ENCODE measurements at places on chromosomes 4 and X.

- no peak for DNase-seq
Observed at GRCh38 chr4:153018684-153019083, 82.6 kb downstream of the FHDC1 start.

DNA sequence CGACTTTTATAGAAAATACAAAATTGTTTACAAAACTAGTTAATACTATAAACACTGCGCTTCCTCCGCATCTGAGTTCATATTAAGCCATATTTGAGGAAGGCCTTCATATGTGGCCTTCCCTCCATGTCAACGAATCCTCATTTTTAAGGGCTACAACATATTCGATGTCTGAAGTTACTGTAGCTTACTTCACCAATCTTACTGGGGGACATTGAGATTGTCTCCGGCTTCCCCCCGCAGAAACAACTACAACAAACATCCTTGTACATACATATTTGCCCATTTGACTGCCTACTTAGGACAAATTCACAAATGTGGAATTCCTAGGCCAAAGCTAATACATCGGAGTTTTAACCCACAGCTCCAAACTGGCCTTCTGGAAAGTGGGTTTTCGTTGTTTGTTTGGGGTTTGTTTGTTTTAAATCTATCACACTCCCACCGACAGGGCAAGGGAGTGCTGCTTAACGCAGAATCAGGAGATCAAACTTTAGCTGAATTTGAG, 581 bp upstream of the FAM114A1 start:
- DNase-seq, result no peak

DNA sequence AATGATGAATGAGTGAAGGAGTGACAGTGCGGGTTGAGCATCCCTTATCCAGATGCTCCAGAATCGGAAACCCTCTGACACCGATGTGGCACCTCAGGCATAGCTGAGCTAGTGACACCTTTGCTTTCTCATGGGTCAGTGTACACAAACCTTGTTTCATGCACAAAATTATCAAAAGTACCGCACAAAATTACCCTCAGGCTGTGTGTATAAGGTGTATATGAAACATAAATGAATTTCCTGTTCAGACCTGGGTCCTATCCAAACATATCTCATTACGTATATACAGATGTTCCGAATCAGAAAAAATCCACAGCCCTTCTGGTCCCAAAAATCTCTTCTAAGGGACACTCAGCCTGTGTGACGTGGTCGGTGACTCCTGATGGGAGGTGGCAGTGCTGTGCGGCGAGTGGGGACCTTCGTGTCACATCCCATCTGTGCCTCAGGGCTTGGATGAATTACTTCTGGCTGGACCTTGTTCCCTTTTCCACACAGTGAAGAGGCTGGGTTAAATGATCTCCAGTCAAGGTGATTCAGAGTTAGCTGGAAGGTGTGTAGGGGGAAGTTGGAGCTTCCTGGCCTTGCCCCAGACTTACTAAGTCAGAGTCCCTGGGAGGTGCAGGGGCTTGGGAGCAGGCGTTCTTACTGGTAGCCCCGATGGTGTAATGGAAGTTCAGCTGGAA, 18.8 kb downstream of the RGS12 start:
- no peak for DNase-seq

GRCh38 chr4:117596917-117597480, 437.3 kb upstream of the NDST3 start:
- DNase-seq, result no peak

GRCh38 chr4:560061-560460, 16.0 kb downstream of the TMEM271 start:
- no peak for DNase-seq

DNA sequence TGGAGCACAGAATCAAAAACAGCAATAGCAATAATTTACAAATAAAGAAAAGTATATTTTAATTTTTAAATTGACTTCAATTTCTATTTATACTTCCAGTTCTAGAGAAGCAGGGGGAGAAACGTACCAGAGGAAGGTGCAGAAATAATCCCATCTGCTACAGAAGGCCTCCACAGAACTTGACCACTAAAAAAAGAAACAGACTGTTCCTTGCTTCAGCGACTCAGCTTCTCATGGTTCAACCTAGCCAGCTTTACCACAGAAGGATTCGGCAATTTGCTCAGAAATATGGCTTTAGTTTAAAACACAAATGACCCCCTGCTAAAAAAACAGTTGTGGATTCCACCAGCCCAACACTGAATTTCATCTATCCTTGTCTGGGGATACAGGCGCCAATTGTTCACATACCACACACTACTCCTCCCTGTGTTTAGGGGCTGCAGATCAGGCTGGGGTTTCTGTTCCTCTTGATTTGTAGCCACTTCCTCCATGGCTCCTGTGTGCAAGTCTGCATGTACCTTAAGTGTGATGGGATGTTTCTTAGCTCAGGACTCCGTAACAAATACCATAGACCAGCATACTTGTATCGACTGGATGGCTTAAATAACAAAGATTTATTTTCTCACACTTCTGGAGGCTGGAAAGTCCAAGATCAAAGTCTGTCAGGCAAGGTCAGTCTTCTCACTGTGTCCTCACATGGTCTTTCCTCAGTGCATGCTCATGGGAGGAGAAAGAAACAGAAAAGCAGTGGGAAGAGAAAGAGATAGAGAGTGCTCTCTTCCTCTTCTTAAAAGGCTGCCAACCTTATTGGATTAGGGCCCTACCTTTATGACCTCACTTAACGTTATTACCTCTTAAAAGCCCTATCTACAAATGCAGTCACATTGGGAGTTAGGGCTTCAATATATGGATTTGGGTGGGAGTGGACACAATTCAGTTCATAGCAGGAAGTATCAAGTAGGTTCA, 79.1 kb downstream of the AMOT start:
- no peak for DNase-seq

- no peak for DNase-seq
Observed at GRCh38 chrX:130654409-130654950, 248.5 kb downstream of the ENOX2 start.

- no peak for DNase-seq
Observed at GRCh38 chr4:102501447-102501696, 213 bp downstream of the NFKB1 start.

DNA sequence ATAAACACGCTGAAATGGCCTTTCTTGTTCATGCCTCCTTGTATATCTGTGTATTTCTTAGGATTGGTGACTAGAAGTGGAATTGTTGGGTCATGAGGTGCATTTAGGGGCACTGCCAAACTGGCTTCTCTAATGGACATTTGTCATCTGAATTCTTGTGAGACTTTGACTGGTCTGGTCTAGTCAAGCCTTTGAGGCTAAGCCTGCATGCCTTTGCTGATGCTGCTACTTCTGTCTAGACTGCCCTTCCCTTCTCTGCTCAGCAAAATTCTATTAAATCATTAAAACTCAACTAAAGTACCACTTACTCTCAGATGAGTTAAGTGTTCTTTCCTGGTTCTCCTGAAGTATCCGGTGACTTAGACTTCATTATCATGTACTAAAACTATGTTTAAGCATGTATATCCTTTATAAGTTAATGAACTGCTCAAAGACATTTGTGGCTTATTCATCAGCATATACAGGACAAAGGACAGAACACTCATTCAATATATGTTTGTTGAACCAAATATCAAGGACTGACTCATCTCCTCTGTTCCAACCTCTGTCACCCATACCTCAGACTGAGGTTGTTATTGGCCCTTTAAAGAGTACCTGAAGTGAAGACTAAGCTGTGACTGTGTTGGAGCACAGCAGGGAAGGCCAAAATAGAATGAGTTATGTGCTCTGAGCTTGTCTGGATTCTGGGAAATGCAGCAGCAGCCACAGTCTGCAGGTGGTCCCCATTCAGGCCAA, 9.0 kb downstream of the TCEAL1 start:
- no peak for DNase-seq

DNA sequence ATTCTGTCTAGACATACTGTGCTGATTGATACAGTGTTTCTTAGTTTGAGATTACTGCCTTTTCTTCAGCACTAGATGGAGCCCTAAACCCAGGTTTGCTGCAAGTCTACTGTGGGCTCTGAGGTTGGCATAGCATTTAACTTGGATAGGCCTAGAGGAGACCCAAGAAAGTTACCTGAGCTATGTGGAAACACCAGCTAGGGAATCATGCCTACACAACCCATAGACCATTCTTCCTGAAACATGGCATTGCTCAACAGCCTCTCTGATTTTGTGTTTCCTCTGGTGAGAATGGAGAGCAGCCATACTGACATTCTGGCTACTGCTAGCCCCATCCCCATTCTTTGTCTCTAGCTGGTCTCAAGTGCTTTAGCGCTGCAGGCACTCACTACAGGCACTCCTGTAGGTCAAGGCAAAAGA, 287.7 kb upstream of the PCDH18 start:
- peak; percentile 60 for DNase-seq

DNA sequence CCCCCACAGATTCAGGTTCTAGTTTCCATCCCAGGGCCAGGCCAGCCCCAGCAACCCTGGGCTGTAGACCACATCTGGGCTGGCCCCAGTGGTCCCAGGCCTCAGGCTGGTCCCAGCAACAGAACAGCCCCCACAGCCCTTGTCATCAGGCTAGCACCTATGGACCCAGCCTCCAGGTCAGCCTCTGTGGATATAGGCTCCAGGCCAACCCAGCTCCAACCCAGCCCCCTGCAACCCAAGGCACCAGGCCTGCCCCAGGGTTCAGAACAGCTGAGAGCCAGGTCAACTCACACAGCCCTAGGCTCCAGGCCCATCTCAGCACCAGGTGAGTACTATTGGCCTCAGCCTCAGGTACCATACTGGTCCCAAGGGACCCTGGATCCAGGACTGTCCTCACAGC, 155.3 kb downstream of the PWWP3B start:
- no peak for DNase-seq

DNA sequence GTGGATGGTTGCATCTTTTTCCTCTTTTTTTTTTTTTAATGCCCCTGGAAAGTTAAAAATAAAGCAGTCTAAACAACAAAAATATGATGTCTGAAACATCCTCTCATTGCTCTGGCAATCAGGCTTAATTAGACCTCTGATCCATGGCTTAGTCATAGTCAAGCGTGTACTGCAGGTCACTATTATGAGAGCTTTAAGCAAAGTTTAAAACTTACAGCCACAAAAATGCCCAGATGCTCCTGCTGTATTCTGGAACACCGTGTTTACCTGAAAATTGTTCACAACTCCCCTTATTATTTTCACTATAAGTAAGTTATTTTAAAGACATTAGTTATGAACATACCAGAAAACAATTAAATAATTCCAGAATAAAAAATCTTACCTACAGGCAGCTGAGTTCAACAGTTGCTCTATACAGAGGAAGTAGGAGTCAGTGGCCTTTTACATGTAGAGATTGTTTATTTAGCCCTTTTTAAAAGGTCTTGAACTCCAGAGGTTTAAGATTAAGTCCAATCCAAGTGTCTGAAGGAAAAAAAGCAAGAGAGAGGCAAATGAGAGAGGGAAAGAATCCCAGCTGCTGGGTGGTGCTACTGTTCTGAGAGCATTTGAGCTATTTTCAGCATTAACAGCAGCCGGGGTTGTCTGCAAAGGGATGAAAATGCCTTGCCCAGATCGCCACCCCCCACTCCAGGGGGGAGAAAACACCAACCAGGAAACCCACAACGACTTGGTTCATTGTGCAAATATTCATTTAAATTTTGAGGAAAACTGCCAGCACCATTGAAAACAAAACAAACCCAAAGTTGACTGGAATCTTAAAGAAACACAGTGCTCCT, 36.9 kb downstream of the SORBS2 start:
- no peak for DNase-seq

GRCh38 chrX:97211070-97211469, 327.4 kb downstream of the RPA4 start:
- DNase-seq, result no peak

DNA sequence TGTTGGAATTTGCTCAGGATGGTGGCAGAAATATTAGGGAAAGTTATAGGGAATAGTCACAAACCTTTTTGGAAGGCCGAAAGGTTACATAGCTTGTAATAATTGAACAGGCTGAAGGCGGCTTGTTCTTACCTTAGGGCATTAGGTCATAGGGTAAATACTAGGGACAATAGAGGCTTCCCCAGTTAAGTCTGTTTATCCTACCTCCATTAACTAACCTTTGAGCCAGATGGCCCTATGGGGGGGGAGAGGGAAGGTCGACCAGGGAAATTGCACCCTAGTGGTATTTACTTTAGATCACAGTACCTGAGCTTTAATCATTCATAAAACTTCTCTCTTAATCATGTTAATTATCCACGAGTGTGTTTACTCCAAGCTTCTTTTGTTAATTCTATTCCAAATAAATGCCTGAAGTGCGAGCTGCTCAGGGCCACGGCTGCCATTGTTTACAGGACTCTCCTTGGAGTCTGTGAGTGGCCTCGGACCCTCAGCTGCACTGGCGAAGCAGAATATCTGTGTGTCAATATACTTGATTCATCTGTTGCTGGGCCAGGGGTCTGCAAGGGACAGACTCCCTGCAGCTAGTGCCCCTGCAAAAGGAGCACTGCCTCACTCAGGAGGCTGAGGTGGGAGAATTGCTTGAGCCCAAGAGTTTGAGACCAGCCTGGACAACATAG, 22.9 kb downstream of the PAGE2 start:
- no peak for DNase-seq

- no peak for DNase-seq
Observed at GRCh38 chr4:169800541-169800940, 42.8 kb upstream of the HPF1 start.

- no peak for DNase-seq
Observed at GRCh38 chr4:70225824-70226223, at the start of gene FDCSP. FDCSP (plus strand) TSS chr4:70226124; CDS start chr4:70231195, 5,071 bp downstream.

DNA sequence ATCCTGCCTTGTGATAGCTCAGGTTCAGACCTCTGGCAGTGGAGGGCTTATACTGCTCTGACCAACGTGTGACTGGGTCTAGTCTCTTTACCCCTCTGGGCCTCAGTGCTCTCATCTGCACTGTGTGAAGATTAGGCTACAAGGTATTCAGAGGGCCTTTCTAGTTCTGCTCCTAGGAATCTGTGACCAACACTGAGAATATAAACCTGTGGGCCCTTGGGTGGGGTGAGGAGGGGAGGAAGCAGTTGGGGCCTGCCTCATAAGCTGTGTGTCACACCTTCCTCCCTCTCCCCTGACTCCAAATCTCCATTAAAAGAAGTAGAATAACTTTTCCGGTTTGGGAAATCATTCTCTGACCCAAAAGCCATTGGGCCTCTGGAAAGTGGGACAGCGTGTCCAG, 66.3 kb upstream of the MSN start:
- DNase-seq, result no peak

DNA sequence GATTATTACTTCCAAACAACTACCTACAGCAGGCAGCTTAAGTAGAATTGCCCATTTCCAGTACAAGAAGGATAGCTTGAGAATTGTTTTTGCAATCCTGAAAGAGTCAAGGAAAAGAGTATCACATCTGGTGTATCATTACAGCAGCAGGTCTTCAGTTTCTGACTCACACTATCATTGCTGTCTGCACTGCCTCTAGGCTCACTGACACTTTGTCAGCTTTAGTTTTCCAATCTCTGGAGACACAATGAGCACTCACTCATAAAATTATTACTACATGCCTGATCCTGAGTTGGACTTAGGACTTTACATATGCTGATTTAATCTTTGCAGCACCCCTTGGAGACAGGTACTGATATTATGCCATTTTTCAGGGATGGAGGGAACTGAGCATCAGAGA, 244.6 kb upstream of the BOD1L1 start:
- DNase-seq, result no peak

DNA sequence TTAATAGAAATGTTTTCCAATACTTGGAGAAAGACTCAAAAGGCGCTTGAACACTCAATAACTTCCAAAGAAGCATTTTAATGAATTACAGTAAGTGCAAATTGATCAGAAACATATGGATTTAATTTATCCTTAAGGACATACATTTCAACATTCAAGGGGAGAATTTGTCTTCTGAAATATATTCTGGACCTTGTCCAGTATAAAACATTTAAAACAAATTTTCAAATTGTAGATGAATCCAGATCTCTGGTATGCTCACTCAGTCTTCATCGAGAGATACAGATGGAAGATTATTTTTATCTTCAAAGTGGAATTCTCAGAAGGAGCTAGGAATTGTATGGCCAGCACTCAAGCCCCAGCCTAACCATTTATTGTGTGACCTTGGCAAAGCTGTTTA, 310.4 kb downstream of the ZNF674 start:
- DNase-seq, result no peak

All from hematopoietic multipotent progenitor cell treated with erythropoietin and hydrocortisone succinate and interleukin-3 and kit ligand, for 6 days (in vitro differentiated cells).